ENCODE measurements at places on chromosomes 3 and 15.

DNA sequence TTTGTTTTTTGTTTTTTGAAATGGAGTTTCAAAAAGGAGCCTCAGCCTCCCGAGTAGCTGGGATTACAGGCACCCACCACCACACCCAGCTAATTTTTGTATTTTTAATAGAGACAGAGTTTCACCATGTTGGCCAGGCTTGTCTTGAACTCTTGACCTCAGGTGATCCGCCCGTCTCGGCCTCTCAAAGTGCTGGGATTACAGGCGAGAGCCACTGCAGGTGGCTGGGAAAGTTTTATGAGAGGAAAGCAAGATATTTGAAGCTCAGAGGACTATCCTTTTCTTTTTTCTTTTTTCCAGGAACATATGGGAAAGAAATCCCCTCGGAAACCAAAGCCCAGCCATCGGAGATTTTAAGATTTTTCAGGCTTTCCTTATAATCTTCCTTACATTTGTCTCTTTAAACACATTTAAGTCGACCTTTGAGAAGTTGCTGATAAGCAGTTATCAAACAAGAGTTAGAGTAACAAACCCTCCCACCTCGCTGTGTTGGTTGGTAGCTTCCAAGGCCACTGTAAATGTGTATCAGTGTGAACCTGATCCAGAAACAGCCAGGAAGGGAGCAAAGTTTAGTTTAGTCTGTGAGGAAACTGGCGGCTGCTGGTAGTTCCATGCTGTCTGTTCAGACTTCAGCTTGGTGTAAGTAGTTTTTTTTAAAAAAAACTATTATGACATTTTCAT lies 34.5 kb upstream of the MAP3K13 start:
- no peak for DNase-seq

- DNase-seq: no peak
Measured at GRCh38 chr3:46845397-46845859, 17.8 kb downstream of the MYL3 start.

DNA sequence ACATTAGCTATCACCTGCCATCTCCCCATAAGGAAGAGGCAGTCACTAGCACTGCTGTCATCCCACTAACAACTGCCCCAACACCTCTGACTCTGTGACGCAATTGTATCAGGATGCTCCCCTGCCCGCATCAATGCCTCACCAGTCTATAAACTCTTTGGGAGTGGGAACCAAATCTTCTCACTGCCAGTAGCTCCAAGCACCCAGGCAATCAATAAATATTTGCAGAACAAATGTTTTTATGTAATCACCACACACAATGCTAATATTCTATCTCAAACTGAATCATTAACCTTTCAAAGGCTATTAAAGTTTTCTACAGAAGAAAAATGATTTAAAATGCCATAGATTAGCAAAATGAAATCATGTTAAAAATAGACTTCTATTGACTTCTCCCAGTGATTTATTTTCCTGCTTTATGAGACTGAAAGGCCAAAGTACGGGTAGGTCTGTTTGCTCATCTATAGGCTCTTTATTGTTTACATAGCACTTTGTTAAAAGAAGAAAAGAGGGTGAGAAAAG lies 131.3 kb downstream of the PLD1 start:
- DNase-seq: no peak

- DNase-seq: no peak
Measured at GRCh38 chr3:156680243-156680914, 6.0 kb downstream of the TIPARP start.

- no peak for DNase-seq
Measured at GRCh38 chr3:197135212-197135611, 105.6 kb upstream of the MELTF start.

DNA sequence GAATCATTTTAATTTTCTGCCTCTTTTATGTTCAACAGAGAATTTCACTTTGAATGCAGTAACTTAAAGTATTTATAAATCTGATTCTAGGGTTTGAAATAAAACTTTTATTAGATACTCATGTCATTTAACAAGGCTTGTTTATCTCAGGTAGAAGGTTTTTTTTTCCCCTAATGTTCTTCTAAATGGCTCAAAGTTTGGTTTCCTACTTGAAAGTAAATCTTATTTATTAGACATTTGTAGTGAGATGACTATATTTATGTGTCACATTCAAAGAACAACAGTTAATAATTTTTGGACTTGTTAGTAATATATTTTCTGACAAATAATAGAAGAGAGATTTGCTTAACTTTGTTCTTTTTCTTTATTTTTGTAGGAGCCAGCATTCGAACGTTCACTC lies 63.9 kb downstream of the NEO1 start:
- no peak for DNase-seq

GRCh38 chr3:81545572-81545971 lies 215.9 kb downstream of the GBE1 start:
- no peak for DNase-seq

- peak; percentile 76 for DNase-seq
Measured at GRCh38 chr3:107753494-107753893, 230.7 kb downstream of the BBX start.

- no peak for DNase-seq
Measured at GRCh38 chr15:71302861-71303410, 187.7 kb downstream of the THSD4 start.

- DNase-seq: no peak
Measured at GRCh38 chr3:74643636-74644035, 29.2 kb upstream of the CNTN3 start.

DNA sequence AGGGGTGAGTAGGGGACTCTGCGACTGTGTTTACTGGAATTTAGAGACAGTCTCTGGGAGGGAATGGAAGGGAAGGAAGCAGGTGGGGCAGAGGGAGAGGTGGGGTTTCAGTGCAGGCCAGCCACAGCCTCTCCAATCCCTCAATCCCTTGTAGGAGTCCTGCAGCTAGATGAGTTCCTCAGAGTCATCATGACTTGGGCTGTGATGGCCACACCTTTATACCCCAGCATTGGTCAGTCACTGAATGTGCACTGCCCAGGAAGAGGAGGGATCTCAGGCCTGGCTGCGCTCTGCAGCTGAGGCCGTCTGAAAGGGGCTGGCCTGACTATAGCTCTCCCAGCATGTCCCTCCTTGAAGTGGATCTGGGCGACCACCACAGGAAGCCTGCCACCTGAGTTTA lies 67.3 kb upstream of the GLCE start:
- DNase-seq: no peak

DNA sequence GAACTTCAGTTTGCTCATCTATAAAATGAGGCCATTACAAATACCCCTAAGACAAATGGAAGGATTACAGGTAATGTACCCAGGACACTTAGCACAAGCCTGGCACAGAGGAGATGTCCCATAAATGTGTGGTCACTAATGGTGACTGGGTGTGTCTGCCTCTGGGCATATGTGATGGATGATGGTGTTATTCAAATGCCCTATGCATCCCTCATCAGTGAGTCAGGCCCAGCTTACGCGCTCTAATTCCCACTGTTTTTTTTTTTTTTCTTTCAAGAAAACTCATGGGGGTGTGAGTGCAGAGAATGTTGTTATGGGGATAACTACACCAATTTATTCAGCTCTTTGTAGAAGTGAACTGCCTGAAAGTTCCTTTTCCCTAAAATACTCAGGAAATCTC lies 23.6 kb upstream of the KIF23 start:
- DNase-seq: no peak

DNA sequence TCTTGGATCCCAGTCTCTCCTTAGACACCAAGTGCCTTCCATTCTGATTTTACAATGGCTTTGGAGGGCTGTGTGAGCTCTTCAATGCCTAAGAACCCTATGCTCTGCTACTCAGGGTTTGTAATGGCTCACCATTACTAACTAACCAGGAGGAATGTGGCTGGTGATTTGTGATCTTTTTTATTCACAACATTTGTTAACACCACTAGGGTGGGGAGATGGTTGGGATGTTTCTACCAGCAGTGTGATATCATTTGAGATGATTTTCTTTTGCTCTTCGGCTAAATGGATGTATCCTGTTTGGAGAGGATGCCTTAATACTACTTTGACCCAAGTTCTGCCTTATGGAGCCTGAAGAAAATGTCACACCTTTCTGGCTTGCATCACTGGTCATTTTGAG lies 226.9 kb downstream of the MFSD1 start:
- DNase-seq: no peak

DNA sequence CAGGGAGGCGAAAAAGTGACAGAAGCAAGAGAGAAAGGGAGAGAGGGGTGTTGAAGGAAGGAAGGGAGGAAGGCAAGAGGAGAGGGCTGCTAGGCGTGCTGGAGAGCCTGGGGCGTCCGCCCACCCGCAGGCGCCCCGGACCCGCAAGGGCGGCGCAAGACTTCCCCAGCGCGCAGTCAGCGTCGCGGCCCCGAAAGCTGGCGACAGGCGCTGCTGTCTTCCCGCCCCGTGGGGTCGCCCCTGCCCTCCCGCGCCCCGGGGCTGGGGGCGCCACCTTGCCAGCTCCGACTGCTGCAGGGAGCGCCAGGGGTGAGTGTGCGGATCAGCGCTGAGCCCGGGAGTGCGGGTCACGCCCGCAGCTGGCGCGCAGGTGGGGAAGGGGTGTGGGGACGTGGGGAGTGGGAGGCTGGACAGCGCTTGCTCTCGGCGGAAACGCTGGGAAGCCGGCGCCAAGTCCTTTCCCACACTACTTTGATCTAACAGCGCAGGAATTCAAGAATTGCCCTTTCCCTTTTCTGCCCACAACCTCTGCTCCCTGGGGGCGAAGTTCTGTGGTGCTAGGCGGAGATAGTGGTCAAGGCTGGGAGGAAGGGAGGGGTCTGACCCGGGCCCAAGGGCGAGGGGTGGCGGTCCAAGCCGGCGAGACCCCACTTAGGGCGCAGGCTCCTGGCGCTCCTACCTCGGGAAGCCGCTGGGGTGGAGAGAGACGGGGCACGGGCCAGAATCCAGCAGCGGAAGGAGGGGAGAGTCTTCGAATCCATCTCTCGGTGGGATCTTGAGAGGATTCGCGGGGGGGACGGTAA lies 266.1 kb downstream of the CGGBP1 start:
- DNase-seq: no peak

DNA sequence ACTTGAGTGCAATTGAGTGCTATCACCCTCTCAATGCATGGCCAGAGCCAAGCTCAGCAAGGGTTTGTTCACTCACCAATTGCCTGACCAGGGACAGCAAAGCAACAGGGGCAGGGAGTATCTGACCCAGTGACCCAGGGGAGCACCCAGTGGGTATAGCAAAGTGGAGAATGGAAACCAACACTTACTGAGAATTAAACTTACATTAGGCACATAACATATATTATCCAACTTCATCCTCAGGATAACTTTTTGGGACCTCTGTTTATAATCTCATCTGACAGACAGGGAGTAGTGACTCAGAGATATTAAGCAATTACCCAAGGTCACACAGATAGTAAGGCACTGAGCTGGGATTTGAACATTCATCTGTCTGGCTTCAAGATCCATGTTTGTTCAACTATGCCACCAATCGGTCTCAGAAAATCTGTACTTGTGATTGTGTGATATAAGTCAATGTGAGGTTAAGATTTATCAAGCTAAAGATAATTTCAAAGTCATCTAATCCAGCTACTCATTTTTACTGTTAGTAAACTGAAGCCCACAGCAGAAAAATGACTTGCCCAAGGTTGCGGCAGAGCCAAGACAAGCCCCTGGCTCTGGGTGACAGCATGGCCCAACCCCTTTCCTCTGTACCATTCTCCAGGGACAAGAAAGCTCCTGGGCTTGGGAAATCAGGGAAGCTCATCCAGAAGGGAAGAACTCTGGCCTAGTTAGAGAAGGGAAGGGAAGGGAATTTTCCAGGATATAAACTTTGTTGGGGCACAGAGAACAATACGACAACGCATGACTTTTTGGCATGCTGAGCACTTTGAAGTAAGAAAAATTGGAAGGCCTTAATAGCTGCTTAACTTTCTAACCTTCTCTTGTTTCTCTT lies 138.0 kb upstream of the SMAD3 start:
- DNase-seq: no peak

GRCh38 chr15:91981821-91982800 lies 128.6 kb downstream of the SLCO3A1 start:
- no peak for DNase-seq

DNA sequence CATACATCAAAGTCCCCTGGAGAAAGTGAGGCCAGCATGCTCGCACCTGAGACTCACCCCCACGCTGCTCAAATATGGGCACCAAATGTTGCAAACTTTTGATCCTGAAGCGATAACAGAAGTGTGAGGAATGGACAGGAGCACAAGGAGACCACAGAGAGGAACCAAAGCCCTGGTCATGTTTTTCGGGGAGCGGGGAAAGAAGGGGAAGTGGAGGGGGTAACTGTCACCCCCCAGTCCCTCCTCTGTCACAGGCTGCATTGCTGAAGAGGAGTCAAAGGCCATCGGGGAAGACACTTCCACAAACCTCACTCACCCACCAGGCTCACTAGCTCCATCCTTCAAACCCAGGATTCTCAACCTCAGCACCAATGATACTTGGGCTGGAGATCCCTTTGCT lies 182.4 kb downstream of the UACA start:
- DNase-seq: peak; percentile 12

GRCh38 chr15:98395974-98396610 lies 252.2 kb upstream of the IGF1R start:
- DNase-seq: no peak

- DNase-seq: no peak
Measured at GRCh38 chr3:62183969-62184368, 189.4 kb downstream of the FEZF2 start.

GRCh38 chr3:122678506-122678905 lies 2.1 kb upstream of the PARP14 start:
- DNase-seq: no peak

DNA sequence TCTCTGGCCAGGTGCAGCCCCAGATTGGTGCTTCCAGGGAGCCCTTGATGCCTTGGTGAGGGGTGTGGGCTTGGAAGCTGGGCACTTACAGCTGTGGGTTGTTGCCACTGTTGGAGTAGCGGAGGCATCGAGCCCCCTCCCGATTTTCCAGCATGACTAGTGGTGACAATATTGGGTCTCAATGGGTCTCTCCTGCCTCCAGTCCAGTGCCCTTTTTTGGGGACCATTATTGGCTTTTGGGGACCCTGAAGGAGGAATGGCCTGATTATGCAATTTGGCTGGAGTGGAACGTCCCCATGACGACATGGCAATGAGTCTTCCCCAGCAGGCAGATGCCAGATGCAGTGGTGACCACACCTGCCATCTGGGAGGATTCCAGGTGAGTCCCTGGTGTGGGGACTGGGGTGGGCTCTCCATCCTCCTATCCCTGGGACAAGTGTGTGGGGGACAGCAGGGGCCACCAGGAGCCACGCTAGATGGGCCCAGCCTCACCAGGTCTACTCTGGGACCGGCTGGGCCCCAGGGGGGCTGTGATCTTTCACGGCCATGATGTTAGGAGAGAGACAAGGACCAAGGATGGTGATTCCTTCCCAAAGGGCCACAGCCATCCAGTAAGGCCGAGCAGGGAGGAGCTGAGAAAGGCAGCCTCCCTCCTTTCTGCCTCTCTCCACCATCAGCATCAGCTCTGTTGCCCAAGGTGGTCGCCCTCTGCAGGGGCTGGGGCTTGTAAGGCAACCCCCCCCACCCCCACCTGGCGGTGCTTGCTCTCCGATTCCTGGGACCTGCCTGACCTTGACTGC lies 196.8 kb downstream of the GOLGA6L6 start:
- DNase-seq: no peak

- no peak for DNase-seq
Measured at GRCh38 chr15:58037723-58038301, 27.7 kb downstream of the ALDH1A2 start.

GRCh38 chr15:57415602-57416001 lies 39.3 kb downstream of the CGNL1 start:
- DNase-seq: no peak

- no peak for DNase-seq
Measured at GRCh38 chr15:48001393-48002039, 119.3 kb upstream of the SLC24A5 start.

- DNase-seq: peak; percentile 56
Measured at GRCh38 chr3:15327941-15328340, 4.4 kb downstream of the SH3BP5 start.
